Activated T-cell treated with anti-CD3 and anti-CD28 coated beads for 48 hours (primary cell): ENCODE measurements at places on chromosomes 3 and 15.

GRCh38 chr3:61425356-61425755 is 136.0 kb upstream of the PTPRG start:
- DNase-seq: no peak

- no peak for DNase-seq
These were observed 51.8 kb upstream of the NDUFB4 start for GRCh38 chr3:120544361-120544760.

GRCh38 chr3:123751433-123751832 is 132.7 kb downstream of the MYLK start:
- no peak for DNase-seq

GRCh38 chr3:143973259-143974021 is 1.8 kb downstream of the DIPK2A start:
- DNase-seq: peak; percentile 48

GRCh38 chr15:43242616-43243015 is 21.8 kb upstream of the EPB42 start:
- no peak for DNase-seq

DNA sequence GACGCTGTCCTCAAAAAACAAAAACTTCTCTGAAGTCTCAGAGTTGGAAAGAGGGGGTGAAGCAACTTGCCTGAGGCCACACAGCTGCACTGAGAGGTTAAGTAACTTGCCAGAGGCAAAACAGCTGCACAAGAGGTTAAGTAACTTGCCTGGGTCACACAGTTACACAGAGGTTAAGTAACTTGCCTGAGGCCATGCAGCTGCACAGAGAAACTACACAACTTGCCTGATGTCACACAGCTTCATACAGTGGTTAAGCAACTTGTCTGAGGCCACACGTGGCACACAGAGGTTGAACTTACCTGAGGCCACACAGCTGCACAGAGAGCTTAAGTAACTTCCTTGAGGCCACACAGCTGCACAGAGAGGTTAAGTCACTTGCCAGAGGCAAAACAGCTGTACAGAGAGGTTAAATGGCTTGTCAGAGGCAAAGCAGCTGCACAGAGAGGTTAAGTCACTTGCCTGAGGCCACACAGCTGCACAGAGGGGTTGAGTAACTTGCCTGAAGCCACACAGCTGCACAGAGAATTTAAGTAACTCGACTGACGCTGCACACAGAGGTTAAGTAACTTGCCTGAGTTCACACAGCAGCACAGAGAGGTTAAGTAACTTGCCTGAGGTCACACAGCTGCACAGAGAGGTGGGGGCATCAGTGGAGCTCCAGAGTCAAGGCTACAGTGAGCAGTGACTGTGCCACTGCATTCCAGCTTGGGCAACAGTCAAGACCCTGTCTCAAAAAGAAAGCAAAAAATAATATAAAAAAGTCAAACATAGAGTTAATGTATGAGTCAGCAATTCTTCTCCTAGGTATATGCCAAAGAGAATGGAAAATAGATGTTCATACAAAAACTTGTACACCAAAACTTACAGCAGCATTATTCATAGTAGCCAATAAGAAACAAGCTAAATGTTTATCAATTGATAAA is 12.0 kb upstream of the ACAD9 start:
- no peak for DNase-seq

DNA sequence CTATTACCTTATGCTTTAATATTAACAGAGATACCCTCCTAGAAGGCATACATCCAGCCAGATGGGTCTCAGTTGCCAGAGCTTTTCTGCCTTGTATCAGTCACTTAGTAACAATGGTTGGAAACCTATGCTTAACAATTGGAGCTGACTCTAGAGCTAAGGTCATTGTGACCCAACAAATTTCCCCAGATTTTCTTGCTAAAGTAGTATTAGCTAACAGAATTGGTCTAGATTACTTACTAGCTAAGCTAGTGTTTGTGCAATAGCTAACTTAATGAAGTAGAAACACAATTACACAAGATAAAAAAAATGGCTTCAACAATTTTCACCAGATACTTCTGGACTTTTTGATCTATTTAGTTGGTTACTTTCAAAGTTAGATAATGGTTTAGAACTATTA is 236.9 kb downstream of the NSUN3 start:
- DNase-seq: no peak

DNA sequence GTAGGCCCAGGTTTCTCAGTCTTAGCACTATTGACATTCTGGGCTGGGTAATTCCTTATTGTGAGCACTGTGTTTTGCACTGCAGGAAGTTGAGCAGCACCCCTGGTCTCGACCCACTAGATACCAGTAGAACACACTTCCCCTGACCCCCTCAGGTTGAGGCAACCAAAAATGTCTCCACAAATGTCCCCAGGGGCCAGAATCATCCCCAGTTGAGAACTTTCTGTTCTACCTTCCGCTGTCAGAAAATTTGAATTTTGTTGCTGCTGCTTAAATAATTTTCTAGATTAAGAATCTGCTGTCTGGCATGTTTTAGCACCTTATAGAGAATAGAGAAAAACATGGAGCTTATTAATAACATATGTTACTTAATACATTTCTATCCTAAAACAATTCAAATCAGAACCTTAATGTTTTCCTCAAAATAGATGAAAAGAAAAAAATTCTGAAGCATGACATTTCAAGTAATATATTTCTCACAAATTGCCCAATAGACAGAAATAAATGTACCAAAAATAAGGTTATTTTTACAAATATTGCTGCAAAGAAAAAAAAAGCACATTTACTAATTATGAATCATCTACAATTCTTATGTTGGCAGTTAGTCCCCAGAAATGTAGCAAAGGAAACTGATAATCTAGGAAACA is 13.2 kb upstream of the THRB start:
- DNase-seq: no peak

DNA sequence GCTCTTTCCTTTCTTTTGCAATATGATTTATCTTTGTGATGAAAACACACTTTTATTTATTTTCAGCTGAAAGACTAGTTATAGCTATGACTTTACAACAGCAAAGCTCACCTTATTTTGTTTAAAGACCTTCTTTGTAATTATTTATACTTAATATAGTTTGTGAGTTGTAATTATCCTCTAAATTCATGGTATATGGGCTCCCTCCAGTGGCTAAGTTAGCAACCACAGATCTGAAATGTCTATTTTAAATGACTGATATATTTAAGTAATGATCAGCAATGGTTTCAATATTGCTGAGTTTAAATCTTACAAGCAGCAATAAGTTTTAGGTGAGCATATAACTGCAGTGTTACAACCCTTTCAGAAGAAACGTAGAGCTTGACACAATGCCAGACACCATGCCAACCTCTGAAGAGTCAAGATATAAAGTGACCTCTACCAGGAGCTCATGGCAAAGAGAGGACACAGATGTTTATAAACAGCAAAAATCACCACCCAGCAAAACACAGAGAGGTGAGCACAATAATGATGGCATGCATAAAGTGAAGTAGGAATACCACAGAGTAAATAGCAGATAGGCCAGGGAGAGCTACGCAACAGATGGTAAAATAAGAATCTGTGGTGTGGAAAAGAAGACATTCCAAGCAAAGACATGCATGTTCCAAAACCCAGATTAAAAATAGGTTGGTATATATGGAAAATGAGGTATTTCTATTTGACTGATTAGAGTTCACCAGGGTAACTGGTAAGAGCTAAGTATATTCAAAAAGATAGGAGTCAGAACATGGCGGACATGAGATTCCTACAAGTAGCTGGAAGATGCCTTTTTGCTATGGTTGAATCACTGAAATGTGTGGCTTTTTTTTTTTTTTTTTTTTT is 143.7 kb upstream of the ZNF385D start:
- DNase-seq: no peak

GRCh38 chr3:135503760-135504686 is 461.5 kb upstream of the PPP2R3A start:
- peak; percentile 15 for DNase-seq

DNA sequence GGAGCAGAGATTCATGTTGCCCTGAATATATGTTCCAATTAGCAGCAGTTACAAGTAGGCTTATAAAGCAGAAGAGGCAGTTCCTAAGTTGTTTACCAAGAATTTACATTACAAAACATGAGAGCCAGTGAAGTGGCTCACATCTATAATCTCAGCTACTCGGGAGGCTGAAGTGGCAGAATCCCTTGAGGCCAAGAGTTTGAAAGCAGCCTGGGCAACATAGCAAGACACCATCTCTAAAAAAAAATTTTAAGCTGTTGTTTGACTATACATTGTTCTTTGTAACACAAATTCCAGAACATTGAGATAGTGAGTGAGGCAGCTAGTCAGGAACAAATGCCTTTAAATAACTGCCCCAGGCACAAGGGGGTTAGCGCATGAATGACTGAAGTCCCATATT is 10.3 kb upstream of the ZMAT3 start:
- no peak for DNase-seq
